Activated CD4-positive, alpha-beta T cell treated with anti-CD3 and anti-CD28 coated beads, Interleukin-2, Interleukin-6, amounts not matched to agents 100 ng/mL and 50 ng/mL, durations not matched to agents 16 hours and 8 hours (primary cell): ENCODE measurements at places on chromosomes 1 and 21.

DNA sequence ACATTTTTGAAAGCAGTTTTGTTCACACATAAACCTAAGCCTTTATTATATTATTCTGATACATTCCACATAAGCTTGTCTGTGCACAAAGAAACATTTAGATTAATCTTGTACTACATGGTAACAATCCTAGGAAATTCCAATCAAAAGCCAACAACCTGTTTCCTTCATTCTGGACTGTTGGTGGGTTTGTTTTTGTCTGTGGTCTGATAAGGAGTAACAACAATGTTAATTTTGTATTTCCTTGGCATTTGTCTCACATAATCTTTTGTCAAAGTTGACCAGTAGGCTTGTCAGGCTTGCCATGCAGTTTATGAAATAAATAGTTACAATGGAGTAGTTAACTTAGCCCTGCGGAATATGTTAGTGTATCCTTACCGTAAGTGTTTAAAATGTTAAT lies 183.3 kb downstream of the DHRS3 start:
- no peak for DNase-seq

- DNase-seq = peak; percentile 32
These were observed 1.1 kb downstream of the PUSL1 start for GRCh38 chr1:1309251-1310108.

- peak; percentile 30 for DNase-seq
These were observed 397.9 kb downstream of the HHAT start for GRCh38 chr1:210726621-210727020.

DNA sequence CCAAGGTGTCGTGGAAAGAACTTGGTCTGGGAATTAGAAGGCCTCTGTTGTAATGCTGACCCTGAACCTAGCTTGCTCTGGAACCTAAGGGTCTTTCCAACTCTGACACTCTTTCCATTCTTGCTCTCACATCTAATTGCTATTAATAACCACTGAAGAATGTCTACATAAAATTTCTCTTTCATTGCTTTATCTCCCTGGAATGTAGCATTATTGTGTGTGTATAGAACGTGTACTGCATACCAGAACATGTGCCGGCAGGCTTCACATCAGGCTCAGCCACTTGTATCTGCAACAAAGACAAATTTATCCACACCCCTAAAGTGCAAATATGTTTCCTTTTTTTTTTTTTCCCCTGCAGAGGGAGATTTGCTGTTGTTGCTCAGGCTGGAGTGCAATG lies 13.9 kb upstream of the LAX1 start:
- no peak for DNase-seq

DNA sequence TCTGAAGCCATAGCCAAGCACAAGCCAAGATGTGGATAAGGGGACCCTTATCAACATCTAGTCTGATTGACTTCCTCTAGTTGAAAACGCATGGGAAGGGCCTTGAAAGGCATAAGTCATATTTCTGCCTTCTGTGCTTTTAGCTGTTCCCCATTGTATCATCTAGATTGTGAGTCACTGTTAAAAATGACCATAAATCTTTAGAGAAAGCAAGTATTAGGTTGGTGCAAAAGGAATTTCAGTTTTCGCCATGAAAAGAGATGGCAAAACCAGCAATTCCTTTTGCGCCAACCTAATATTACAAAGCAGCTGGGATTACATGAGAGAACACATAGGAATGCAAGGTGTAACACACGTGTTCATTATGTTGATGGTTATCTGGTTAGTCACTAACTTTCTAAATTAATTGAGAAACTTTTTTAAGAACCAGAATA lies 63.6 kb downstream of the CLIC6 start:
- DNase-seq = no peak

DNA sequence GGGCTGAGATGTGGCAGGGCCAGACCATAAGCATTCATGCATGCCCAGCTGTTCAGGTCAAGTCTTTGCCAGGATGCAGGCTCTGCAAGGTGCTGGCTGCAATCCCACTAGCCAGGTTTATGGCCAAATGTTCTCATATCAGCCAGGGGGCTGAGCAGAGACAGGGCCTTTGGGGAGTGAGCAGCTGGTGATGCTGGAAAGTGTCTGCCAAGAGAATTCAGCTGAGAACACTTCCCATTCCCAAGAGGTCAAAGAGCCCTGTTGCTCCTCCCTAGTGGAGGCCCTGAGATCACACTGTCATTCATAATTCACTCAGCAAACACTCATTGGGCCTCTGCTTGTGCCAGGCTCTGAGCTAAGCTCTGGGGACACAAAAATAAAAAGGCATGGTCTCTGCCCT lies 150.3 kb downstream of the DMRTA2 start:
- DNase-seq = no peak

- no peak for DNase-seq
These were observed 567.1 kb downstream of the PTPRC start for GRCh38 chr1:199205740-199206441.

DNA sequence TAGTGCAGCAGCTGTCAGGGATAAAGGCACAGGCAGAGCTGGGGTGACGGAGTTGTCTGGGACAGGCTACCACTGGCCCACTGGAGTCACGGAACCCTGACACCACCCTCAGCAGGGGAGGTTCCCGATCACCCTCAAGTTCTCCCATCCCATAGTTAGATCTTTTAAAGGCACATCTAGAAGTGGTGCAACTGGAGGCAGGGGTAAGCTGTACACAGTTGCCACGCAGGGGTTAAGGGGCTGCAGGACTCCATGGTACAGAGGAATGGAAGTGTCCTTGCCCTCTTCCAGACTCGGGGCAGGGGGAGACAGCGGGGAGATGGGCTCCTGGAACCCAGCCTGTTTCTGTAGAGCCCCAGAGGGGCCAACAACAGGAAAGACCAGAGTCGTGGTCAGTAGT lies 13.3 kb downstream of the CC2D1B start:
- DNase-seq = no peak

- no peak for DNase-seq
These were observed 32.5 kb downstream of the RTCA start for GRCh38 chr1:100298512-100298911.

DNA sequence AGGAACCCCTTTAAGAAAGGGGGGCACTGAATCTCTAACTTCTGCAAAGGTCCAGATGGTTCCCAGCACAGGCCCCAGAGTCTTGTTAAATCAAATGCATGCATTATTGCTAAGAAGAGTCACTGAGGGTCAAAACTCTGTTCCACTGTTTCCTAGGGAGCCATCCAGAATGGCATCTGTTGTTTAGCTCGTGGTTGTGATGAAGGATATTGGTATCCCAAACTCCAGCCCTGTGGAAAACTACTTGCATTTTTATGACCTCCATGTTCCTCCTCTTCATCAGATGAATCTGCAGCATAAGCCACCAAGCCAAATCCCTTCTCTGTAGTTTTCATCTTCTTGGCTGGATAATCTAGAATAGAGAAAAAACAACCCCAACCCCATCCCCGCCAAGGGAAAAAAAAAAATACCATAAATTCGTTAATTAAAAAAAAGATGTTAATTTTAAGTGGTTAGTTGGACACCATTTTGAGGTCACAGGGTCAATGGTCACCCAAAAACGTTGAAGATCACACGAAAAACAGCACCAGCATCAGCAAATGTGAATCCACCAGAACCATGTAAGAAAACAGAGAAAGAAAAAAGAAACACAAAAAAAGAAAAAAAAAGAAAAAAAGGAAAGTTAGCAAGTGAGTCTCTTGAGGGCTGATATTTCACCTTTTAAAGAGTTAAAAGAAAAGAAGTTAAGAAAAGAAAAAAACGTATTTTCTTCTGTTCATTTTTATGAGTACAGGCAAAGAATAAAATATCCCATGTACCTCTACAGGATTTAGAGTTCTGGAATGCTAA lies 3.0 kb upstream of the RIT1 start:
- DNase-seq = no peak

GRCh38 chr1:103477101-103477500 lies 48.4 kb upstream of the RNPC3 start:
- DNase-seq = no peak

GRCh38 chr1:20493839-20494608 lies 8.0 kb upstream of the CAMK2N1 start:
- peak; percentile 87 for DNase-seq

- DNase-seq = no peak
These were observed 63.4 kb downstream of the OPTC start for GRCh38 chr1:203557390-203557789.

GRCh38 chr1:34627465-34628240 lies 127.2 kb upstream of the GJB5 start:
- no peak for DNase-seq

DNA sequence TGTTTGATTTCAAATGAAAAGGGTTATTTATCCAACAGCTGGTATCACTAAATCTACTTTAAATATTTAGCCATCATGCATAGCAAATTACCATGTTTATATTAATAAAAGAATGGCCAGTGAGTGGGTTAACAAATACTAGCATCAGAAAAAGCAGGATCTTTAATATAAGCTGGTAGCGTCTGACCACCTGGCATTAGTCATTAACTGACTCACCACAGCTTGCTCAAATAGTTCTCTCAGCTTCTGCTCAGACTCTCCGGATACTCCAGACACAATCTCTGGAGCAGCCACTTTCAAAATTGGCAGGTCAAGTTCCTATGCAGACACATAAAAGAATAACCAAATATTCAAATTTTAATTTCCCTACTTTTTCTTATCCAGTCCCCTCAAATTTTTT lies 29.6 kb downstream of the NVL start:
- peak; percentile 13 for DNase-seq

- DNase-seq = no peak
These were observed 11.7 kb downstream of the EIF2D start for GRCh38 chr1:206600527-206600926.

DNA sequence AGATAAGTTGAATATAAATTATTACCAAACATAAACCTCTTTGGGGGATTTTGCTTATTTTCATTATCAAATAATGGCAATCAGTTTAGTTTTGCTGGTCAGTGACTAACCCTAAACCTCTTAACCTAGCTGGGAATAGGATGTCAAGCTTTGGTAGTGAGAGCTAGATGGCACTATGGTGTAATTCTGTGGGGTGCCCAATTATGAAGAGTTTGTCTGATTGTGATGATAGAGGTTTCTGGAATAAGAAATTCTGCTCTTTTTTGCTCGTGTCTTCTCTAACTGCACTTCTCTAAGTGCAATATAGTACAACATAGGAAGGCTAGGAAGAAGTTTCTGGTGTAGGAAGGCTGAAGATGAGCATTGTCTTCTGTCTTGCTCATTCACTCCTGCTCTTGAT lies 59.8 kb downstream of the XCL1 start:
- no peak for DNase-seq

DNA sequence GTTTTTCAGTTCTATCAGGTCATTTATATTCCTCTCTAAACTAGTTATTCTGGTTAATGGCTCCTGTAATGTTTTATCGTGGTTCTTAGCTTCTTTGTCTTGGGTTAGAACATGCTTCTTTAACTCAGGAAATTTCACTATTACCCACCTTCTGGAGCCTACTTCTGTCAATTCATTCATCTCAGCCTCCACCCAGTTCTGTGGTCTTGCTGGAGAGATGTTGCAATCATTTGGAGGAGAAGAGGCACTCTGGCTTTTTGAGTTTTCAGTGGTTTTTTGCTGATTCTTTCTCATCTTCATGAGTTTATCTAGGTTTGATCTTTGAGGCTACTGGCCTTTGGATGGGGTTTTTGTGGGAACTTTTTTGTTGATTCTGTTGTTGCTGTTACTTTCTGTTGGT lies 213.0 kb downstream of the BRINP2 start:
- DNase-seq = peak; percentile 12

DNA sequence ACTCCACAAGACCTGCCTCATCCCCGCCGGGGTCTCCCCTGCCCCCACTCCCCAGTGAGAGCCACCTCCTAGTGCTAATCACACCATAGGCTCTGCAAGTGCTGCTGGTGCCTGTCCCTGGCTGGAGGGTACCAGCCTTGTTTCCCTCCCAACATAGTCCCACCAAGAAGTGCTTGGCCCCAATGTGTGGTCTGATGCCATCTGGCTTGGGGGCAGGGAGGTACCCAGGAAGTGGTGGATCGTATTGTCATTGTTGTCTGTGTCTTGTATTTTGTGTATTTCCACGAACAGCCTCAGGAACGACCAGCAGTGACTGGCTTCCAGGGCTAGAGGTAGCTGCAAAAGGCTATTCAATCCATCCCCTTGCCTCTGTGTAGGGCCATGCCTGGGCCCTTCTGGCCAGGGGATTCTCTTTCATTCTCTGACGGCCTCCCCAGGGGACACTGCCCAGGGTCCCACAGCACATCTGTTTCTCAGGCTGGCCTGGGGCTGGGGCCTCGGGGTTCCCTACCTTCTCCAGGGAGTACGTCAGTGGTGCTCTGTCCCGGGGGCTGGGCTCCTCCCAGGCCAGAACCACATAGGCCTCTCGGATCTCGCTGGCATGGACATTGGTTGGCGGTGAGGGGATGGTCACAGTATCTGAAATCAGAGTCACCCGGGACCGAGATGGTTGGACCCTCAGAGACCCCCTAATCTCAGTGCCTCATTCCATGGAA lies 22.8 kb downstream of the MYOM3 start:
- no peak for DNase-seq

GRCh38 chr1:36732015-36732356 lies 249.3 kb upstream of the CSF3R start:
- no peak for DNase-seq

GRCh38 chr1:240712014-240712731 lies 100.2 kb upstream of the GREM2 start:
- no peak for DNase-seq

- no peak for DNase-seq
These were observed 18.0 kb upstream of the TTC22 start for GRCh38 chr1:54819195-54819536.

DNA sequence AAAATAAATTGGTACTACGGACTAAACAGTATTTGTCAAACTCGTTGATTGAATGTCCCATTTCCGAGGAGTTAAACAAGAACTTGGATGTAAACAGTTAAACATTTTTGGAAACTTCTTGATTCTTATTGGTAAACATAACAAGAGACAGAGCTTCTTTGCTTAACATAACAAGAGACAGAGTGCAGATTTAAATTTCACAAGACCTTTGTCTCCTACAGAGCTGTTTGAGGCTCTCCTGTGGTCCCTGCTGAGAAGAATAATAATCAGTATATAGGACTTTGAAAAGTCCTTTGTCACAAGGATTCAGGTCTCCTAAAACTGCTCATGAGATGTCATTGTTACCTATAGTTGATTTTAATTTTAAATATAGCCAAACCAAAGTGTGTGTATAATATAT lies 170.6 kb upstream of the C21orf91 start:
- no peak for DNase-seq

- DNase-seq = no peak
These were observed 138.9 kb downstream of the ACTL8 start for GRCh38 chr1:17893891-17894631.

- peak; percentile 78 for DNase-seq
These were observed 5.9 kb upstream of the FNDC5 start for GRCh38 chr1:32876341-32877210.

DNA sequence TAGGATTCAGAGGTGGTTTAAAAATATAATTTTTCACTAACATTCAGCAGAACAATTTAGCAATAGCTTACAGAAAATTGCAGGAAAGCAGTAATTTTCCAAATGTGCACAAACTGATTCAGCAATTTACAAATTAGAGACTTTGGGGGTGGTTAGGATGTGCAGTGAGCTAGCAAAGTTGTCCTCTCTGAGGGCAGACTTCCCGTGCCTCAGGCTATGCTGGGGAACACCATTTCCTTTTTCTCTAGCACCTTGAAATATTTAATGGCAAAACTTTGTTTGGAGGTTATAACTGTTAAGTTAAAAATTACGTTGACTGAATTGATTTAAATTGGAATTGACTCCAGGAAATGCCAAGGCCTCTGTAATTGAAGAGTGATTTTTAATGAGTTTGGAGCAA lies 258.9 kb downstream of the PTBP2 start:
- DNase-seq = no peak

GRCh38 chr1:203556047-203556851 lies 62.3 kb downstream of the OPTC start:
- DNase-seq = no peak

GRCh38 chr1:170885551-170885950 lies 49.8 kb upstream of the MROH9 start:
- DNase-seq = no peak

- no peak for DNase-seq
These were observed 21.5 kb upstream of the PTPRF start for GRCh38 chr1:43509007-43509739.
